ENCODE measurements at places on chromosomes 13 and 19.

GRCh38 chr19:56507446-56508289 is at the start of gene ZNF471:
Gene ZNF471 (plus strand): TSS chr19:56507855. CDS start chr19:56511572, 3,717 bp downstream.
- DNase-seq: peak; percentile 84

GRCh38 chr13:25722893-25723292 is 328.9 kb downstream of the SHISA2 start:
- DNase-seq: no peak

DNA sequence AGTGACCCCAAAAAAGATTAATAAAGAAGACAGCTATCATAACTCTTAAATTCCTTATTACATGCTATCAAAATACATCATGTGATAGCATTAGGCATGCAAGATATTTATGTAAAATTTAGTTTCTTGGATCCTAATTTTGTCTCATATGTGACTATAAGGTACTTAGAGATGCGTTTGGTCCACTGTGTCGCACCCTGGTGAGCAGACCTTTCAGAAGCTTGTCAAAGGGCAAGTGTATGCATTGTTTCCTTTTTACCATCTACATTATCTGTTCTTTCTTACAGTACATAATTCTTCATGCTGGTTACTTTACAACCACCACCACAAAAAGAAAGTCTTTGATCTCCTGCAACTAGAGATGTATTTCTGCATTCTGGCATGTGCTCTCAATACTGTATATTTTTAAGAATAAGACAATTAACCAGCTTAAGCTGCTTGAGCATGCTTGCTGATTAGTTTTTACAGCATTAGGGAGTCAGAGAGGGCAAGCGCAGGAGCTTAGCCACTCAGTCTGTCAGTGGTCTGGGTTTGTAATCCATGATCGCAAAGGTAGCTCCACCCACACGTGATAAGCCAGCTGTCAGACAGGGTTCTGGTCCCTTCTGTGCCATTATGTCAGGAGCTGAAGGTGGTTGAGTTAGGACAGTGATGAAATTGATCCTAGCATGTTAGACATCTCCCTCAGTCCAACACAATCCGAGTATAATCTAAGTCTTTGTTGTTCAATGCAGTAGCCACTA is 500.9 kb downstream of the MYO16 start:
- DNase-seq: no peak

DNA sequence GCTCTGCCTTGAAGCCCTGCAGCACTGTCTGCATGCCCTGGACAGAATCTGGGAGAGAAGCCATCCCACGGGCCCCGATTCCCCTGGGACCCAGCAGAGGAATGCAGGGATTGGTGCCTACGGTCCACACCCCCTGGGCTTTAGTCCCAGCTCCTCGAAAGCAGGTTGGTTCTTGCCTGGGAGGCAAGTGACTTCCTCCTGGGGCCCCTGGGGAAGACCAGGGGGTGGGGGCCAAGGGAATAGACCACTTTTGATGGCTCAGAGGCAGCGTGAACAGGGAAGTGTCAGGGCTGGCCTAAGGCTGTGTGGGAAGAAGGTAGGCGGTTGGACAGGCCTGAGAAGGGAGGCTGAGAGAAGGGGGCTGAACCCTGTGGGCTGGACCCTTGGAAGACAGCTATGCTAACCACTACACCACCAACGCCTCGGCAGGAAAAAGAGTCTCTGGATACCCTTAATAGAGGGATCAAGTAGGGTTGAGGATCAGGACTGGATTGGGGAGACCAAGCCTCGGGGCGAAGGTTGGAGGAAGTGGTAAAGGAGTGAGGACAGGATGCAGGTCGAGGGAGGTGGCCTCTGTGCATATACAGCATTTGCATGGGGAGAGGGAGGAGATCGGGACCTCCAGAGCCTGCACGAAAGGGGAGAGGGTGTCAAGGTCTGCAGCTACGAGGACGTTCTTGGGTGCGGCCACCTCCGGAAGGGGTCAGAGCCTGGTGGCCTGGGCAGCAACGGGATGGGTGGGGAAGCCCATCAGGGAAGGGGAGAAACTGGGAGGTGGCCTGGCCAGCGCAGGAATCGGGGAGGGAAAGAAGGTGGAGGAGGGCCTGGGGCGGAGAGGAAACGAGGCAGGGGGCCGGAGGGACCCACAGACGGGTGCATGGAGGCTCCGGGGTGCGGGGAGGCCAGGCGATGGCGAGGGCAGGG is 709 bp downstream of the DPP9 start:
- DNase-seq: peak; percentile 29

DNA sequence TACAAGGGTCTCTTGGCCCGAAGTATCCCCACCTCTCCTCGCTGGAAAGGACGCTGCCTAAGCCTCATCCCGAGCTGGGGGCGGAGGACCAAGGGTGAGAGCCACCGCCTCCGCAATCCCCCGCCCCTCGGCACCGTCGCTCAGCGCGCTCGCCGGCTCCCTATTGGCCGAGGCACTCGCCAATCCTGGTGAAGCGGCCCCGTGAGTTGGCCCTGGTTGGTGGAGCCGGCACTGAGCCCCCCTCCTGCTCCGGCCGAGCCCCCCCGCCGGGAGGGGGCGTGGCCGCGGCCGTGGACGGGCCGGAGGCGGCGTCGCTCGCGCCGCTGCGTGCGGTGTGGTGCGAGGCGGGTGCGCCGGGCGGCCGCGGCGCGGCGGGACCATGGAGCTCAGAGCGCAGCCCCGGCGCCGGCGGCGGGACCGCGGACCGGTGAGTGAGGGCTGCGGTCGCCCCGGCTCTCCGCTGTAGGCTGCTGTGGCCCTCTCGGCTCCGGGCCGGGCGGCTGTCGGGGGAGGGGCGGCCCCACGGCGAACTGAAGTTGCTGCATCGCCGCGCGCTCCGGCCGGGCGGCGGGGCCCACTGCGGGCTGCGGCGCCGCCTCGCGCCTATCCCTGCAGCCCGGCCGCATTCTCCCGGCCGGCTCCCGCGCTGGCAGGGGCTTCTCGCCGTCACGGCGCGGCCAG is at the start of gene WASF3:
WASF3 (plus strand) TSS at position 291 of the 681 bp plus-strand sequence. CDS start 84,588 bp downstream, outside the sequence.
- peak; percentile 61 for DNase-seq

DNA sequence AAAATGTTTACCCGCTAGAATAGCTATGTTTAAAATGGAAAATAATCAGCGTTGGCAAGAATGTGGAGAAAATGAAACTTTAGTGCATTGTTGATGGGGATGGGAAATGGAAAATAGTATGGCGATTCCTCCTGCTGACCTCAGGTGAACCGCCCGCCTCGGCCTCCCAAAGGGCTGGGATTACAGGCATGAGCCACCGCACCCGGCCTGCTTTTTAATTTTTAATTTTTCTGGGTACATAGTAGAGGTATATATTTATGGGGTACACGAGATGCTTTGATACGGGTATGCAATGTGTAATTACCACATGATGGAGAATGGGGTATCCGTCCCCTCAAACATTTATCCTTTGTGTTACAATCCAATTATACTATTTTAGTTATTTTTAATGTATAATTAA is 7.3 kb upstream of the NLRP8 start:
- DNase-seq: no peak

GRCh38 chr13:36778083-36778671 is 40.8 kb upstream of the RFXAP start:
- no peak for DNase-seq

DNA sequence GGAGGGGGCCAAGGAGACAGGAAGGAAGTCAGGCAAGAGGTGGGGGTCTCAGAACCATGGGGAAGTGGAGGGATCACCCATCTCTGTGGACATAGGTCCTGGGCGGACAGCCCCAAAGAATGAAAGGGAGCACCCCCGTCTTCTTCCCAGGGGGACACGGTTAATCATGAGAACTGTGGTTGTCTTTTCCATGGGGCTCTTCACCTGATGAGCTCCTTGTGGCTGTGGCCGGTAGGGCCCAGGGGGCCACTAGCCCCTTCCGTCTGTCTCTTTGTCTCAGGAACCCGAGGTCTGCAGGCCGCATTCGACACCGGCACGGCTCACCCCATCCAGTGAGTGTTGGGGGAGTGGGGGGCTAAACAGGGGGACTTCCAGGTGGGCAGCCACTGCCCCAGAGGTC is 8.6 kb downstream of the PLPPR2 start:
- DNase-seq: no peak

DNA sequence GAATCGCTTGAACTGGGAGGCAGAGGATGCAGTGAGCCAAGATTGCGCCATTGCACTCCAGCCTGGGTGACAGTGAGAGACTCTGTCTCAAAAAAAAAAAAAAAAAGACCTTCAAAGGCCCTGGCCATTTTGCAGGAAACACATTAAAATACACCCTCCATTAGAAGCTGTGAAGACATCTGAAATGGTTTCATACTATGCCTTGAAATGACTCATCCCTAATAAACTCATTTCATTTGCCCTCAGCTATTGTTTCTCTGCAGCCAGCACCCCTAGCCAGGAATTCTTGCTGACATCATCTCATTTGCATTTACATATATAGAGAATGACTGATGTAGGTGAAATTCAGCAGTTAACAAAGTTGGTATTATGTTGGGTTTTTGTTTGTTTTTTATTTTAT is 8.7 kb downstream of the EML2 start:
- no peak for DNase-seq

GRCh38 chr13:38409771-38410170 is 60.1 kb downstream of the UFM1 start:
- DNase-seq: no peak

GRCh38 chr13:26015271-26016125 is 36.3 kb downstream of the SHISA2 start:
- no peak for DNase-seq

- DNase-seq: no peak
Measured at GRCh38 chr19:8897106-8897505, 64.9 kb downstream of the MBD3L1 start.

GRCh38 chr13:99379856-99380801 is 72.9 kb upstream of the GPR183 start:
- no peak for DNase-seq

GRCh38 chr19:45816236-45817009 is 1.3 kb upstream of the RSPH6A start:
- no peak for DNase-seq

DNA sequence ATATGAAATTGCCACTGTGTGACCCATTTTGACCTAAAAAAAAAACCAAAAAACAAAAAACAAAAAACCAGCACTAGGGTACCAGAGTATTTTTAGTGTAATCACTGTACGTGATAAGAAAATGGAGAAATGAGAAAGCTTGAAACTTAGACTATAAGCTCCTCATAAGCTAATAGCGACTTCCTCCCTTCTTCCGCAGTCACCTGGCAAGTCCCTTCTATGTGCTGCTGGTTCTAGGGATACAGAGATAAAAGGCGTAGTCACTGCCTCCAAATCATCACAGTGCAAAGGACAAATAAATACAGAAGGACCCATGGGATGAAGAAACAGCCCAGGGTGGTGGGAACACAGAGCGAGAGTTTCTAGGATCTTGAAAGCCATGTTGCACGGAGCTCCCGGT is 190.3 kb downstream of the TM9SF2 start:
- DNase-seq: no peak

DNA sequence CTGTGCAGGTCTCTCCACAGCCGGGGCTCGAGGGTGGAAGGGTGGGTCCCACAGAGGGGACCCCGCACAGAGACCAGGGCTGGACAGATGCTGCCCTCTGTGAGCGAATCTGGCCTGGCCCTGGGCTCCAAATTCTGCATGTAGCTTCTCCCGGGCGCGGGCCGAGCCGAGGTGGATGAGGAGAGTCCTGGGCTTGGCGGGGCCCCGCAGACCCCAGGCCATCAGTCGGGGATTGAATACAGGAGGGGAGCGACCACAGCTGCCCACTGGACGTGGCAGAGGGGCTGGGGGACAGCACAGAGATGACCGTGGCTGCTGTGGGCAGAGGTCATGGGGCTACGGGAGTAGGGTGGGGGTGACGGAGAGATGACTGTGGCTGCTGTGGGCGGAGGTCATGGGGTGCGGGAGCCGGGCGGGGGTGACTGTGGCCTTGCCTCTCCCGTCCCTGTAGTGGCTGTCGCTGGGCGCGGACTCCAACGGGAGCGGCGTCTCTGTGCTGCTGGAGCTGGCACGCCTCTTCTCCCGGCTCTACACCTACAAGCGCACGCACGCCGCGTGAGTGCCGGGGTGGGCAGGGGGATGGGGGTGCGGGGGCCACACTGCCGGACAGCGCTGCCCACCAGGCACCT is 15.5 kb downstream of the NCLN start:
- no peak for DNase-seq

GRCh38 chr19:24059563-24060295 is 27.3 kb upstream of the ZNF254 start:
- no peak for DNase-seq

- no peak for DNase-seq
Measured at GRCh38 chr13:55566779-55567178, 1573.9 kb upstream of the PRR20A start.
